ENCODE measurements at places on chromosomes 7 and 10.

DNA sequence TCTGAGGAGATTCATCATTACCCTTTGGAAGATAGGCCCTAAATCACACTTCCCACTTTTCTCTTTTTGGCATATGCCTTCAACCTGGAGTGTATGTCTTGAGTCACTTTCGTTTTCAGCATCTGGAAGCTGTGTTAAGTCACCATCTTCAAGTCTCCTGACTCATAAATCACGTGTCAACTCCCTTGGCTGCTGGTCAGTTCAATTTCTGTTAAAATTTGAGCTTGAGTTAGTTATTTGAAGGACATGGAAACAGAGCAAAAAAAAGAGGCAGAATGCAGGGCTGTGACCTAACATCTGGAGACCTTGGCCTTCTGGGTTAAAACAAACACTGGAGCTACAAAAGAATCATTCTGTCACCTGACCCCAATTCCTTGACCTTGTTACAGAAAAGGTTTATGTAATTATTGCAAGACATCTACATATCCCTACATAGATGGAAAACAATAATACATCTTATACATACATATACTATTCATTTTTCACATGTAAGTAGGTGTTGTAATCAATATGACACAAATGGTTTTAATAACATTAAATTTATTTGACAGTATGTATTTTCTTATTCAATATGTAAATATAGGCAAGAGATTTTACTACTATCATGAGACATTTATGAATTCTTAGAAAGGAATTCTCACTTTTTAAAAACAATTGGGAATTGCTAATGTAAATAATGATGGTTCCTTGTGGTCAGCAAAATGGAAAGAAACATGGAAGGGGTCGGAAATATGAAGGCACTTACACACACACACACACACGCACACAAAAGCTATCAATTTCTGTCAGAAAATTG lies 169.7 kb upstream of the PHYHIPL start:
- DNase-seq: no peak

DNA sequence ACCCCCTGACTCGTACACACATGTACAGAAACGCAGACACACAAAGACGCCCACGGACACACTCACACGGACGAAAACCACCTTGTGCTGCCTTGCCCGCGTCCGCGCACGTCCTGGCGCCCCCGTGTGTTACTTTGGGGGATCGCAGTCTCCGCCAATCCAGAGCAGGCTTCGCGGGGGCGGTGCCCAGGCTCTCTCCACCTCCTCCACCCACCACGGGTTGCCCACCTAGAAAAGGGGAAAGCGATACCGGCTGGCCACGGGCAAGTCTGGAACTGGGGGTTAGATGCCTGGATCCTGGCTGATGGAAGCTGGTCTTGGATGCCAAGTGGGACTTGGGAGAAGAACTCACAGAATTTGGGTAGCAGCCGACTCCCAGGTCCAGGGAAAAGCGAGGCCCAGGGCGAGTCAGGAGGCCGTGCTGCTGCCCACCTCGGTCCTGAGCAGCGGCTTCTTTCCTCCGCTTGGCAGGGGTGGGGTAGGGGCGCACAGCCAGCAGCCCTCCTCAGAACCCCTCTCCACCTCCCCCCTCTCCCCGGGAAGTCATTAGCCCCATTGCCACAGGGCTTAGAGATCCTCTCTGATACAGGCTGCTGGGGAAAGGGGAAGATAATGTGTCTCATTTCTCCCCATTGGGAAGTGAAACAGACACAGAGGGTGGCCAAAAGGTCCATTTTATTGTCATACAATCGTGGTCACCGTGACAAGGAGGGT lies 4.6 kb upstream of the VGF start:
- DNase-seq: peak; percentile 82

GRCh38 chr10:88840881-88841280 lies 10.8 kb downstream of the ANKRD22 start:
- no peak for DNase-seq

DNA sequence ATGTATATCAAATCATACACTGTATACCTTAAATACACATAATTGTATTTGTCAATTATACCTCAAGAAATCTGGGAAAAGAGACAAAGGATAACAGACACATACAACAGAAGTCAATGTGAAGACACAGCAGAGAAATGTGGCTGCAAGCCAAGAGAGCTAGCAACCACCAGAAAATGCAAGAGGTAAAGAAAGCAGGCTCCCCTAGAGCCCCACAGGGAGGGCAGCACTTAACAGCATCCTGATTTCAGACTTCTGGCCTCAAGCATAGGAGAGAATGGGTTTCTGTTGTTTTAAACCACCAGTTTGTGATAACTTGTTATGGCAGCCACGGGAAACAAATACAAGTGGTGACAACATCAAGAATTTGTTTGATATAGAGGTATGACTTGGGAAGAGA lies 1197.2 kb downstream of the SORCS1 start:
- DNase-seq: no peak

GRCh38 chr7:94856643-94857042 lies 50.8 kb upstream of the PPP1R9A start:
- DNase-seq: no peak
